NCI-H510A treated with DMSO at 0.1 percent for 48 hours (cell line): ENCODE measurements at places on chromosomes 1 and 21.

DNA sequence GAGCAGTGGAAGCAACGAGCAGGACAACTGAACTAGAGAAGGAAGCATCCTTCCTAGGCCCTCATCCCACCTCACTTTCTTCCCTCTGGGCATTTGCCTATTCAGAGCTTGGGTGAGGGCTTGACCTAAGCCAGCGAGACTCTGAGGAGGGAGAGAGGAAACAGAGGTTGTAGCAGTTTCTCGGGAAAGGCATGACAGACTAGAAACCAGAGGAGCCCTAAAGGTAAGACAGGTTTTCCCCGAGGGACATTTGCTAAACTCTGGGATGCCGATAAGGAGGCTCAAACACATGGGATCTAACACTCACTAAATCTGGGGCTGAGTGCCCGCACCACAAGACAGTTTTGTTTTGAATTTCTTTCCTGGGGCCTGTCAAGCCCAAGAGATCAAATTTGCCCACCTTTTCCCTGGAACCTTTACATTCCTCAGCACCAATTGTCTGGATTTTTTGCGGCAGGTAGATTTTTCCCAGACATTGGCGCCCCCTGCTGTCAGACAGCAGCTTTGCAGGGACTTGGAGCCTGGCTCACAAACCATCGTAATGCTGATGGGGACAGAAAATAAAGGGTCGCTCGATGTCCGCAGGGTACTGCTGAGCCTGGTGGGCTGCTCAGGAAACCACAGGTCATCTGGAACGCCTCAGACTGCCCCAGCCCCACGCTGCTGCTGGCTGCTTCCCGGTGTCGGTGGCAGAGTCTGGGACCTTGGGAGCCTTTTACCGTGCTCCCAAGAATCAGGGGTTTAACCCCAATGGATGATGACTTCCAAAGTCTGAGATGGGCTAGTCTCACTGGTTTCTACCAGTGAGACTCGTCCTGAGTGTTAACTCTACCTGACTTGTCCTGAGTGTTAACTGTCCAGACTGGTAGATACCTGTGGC is 23.4 kb upstream of the TSPAN2 start:
- peak; percentile 24 for DNase-seq

DNA sequence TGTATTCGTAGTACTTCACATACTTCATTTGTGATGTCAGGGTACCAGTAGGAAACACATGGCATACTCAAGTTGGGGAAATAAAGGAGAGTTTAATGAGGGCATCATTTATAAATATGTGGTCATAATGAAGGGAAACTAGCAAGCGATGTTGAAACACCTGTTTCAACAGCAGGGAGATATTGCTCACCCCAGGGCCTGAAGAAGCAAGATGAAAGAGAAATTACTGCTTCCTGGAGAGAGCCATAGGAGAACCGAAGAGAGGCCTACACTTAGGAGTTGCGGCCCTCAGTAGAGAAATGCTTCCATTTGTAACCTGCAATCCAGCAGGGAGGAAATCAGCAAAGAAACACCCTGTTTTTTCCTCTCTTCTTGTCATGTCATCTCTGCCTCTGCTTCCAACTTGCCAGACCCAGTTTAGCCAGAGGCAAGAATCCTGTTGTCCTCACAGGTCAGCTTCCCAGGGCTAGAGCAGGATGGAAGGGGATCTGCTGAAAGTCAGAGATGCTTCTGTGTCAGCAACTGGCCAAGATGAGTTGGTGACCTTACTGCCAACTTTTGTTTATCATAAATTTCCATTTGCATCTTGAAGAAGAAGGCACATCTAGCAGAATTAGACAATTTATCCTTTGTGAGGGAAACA is 67.6 kb upstream of the TSPAN2 start:
- DNase-seq: no peak

DNA sequence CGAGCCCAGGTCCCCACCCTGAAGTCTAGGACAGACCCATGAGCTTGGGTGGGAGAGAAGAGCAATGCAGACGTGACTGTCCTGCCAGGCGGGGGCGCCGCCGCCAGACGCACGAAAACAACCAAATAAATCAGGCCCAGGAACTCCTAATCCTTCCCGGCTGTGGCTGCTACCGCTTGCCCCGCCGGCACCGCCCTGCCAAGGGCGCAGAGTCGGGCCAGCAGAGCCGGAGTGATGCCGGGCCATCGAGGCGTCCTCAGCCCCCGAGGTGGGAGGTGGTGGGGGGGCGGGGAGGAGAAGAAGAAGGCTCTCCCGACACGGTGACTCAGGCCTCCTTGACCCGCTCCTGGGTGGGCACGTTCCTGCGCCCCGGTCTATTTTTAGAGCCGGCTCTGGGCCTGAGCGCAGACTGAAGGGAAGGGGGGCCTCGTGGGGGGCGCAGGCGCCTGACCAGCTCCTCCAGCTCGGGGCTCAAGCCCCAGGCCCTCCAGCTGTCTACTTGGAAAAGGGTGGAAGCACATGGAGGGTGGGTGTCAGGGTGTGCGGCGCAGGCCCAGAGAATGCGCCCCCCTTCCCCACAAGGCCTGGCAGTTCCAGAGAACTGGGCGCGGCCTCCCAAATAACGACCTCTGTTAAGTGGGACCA is 10.7 kb upstream of the COL16A1 start:
- DNase-seq: no peak

DNA sequence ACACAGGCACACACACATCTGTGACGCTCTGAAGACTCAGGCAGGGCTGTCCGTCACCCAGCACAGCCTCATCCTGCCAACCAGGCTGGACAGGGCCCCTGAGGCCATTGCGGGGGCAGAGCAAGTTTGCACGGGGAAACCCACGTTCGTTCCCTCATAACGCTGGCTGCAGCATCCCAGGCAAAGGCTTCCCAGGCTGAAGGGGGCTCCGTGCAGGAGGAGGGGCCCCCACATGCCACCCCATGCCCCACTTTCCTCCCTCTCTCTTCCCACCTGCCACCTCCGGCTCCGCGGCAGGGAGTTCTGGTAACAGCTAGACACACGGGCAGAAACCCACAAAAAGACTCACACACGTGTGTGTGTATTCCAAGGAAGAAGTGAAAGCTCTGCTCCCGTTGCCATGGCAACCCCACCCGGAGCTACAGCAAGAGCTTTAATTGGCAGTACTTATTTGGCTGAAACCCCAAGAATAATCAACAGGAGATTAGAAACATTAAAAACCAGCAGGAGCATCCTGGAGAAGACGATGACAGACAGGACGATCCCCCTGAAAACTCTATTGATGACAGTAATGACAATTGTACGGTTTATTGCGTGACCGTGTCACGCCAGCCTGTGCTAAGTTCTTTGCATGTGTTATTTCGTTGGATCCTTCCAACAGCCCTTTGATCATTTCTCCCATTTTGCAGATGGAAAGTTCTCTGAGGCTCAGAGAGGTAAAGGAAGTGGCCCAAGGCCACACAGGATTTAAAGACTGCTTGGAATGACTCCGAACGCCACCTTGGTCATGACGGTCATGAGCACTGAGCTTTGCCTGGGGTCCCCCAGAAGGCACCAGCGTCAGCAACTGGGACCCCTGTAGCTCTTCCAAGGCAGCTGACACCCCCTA is 247.1 kb downstream of the NPHP4 start:
- no peak for DNase-seq

GRCh38 chr1:82706741-82707140 is 906.0 kb downstream of the ADGRL2 start:
- DNase-seq: no peak

GRCh38 chr1:150545486-150546032 is 3.6 kb upstream of the ADAMTSL4 start:
- no peak for DNase-seq

GRCh38 chr1:111961016-111961415 is 28.5 kb downstream of the KCND3 start:
- no peak for DNase-seq

- DNase-seq: peak; percentile 78
These were observed 70.6 kb upstream of the KCNJ6 start for GRCh38 chr21:37986751-37987399.

- DNase-seq: peak; percentile 96
These were observed 8.8 kb upstream of the CTBS start for GRCh38 chr1:84582802-84583587.
